ENCODE measurements at places on chromosomes 1 and 21. TPM values are rescaled to one million over a fixed set of nuclear protein-coding genes. Genes with fewer than 3 reads are reported as not detected.

GRCh38 chr1:21139601-21140000 is 37.1 kb downstream of the EIF4G3 start:
- DNase-seq = no peak

DNA sequence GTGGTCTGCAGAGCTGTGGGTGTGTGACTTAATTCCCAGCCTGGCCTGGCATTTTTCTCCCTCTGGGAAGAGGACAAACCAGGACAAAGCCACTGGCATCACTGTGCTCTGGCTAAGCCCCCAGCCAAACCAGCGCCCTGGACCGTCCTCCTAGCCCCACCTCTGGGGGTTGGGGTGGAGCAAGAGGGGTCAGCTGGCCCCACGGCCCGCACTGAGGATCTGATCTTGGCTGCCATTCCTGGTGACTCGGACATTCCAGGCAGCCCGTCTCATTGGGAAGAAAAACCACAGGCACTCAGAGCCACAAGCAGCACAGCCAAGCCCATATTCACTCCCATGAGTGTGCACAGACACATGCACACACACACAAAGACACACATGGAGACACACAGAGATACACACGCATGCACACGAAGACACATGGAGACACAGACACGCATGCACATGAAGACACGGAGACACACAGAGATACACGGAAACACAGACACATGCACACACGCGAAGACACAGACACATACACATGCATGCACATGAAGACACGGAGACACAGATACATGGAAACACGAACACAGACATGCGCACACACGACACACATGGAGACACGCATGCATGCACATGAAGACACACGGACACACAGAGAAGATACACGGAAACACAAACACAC is 2.3 kb upstream of the MXRA8 start:
- no peak for DNase-seq

DNA sequence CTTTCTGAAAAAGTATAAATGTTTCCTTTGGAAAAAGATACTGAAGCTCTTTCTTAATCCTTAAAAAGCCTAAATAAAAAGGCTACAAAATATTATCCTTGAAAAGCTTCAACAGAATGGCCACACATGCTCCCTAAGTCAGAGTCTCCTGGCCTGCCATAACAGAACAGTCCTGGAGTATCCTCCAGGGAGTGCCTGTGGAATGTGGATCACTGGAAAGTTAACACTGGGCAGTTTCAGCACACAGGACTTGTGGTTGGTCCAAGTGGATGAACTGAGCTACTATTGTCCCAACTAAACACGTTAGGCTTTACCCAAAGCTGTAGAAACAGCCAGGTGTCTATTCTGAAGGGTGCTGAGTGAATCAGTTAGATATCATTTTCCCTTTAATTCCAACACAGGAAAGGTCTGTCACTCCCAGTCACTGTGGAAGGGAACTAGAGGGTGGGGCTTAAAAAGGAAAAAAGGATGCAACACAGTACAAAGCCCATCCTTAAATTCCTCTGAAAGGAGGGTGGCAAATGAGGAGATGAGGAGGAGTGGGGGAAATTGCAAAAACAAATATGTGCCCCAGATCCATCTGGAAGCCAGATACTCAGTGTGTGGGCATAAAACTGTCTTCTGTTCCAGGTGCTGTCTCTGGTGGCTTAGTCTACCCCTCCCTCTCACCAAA is 196.3 kb upstream of the SPAG17 start:
- no peak for DNase-seq

DNA sequence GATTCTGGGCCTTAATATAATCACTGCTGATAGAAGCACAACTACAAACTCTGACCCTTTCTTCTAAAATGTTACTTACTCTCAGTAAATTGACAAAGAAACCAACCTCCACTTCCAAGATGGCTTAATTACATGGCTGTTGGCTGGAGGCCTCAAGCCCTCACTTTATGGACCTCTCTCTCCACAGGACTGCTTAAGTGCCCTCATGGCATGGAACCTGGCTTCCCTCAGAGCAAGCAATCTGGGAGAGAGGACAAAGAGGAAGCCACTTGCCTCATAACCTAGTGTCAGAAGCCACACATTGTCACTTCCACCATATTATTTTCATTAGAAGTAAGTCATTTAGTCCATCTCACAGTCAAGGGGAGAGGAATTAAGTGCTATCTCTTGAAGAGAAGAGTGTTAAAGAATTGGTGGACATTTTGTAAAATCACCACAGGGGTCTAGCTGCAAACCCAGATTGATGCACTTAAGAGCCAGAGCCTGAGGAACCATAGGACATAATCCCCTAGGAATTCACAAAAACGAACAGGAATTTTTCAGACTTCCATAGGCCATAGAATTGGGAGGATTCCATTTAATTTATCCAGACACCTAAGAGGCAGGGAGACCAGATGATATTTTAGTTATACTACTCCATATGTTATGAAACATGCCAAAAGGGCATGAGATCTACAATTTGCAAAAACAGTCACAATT is 97.5 kb upstream of the TNFSF4 start:
- DNase-seq = no peak

DNA sequence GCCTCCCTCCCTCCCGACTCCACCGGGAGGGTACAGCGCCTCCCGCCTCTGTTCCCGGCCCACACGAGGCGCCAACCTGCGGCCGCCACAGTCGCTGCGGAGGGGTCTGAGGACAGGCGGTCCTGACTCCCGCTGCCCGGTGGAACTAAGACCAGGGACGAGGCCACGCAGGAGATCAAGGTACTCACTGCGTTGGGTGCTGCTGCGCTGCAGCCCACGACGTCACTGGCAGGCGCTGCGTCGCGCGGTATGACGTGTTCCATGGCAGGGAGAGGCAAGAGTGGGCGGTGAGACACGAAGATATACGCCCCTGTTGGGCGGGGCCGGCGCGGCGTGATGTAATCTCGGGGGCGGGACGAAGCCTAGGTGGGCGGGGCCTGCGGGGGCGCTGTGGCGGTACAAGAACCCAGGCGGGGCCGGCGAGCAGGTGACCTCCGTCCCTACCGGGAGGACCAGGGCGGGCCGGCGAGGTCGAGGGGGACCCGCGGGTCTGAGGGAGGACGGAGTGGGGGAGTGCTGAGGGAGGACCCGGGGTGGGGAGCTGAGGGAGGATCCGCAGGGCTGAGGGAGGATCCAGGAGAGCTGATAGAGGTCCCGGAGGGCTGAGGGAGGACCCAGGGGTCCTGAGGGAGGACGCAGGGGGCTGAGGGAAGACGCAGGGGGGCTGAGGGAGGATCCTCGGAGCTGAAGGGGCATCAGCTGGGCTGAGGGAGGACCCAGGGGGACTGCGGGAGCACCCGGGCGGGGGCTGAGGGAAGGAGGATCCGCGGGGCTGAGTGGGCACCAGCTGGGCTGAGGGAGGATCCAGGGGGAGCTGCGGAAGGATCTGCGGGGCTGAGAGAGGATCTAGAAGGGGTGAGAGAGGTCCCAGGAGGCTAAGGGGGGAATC is at the start of gene MRPL55:
MRPL55 (minus strand) TSS at position 227 of the 889 bp plus-strand sequence. CDS start 1,039 bp downstream, outside the sequence.
- DNase-seq = peak; percentile 99

GRCh38 chr1:228810878-228811711 is 75.8 kb downstream of the RHOU start:
- no peak for DNase-seq

DNA sequence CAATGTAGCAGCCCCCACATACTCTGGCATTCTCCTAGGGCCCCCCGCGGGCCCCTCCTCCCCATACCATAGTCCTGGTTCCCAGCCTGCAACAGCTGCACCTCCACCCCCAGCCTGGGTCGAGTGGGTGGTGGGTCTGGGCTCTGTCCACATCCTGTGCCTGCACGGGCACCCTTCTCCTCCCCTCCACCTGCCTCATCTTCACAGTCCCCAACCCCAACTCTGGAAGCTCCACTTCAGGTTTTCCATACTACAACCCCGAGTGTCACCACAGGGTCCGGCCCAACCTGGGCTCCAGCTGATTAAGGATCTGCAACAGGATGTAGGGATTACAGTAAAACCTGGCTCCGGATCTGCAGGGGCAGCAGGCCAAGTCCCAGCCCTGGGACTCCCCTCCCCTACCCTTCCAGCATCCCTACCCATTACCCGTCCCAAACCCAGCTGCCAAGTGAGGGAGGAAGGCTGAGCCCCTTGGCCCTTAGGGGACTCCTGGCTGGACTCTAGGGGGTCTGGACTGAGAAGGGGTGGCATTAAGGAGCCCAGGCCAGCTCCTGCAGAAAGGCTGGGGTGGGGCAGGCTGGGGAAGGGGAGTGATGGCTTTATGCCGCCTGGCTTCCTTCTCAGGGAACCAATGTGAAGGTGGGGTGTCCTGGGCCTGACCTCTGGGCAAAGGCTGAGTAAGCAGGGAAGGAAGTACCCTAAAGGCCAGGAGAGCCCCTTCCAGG is 116.8 kb downstream of the CASZ1 start:
- DNase-seq = peak; percentile 50

GRCh38 chr1:182032251-182032650 is 29.3 kb downstream of the ZNF648 start:
- DNase-seq = no peak

- no peak for DNase-seq
Observed at GRCh38 chr1:39238476-39238875, 34.0 kb downstream of the MACF1 start.

- DNase-seq = no peak
Observed at GRCh38 chr1:204830747-204831146, 39.9 kb upstream of the NFASC start.

GRCh38 chr1:64539781-64540218 is 69.9 kb downstream of the CACHD1 start:
- peak; percentile 14 for DNase-seq

GRCh38 chr1:191634801-191635508 is 523.3 kb upstream of the RGS18 start:
- DNase-seq = no peak

GRCh38 chr1:220701974-220702373 is 11.8 kb downstream of the C1orf115 start:
- DNase-seq = peak; percentile 19

DNA sequence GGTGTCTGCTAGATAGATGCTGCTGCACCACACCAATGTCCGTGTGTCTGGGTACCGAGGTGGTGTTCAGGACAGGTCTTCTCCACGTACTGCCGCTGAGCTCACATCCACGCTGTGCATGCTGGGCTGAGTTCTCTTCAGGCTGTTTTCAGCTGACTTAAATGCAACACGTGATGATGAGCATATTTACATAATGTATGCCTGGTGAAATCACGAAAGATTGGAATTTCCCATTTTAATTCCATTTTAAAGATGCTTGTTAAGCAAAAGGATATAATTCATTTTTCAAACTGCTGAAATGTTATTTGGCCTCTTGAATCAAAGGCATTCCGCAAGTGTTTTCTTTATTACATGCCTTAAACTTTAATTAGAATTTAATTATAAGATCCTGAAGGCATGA is 107.9 kb downstream of the FGGY start:
- no peak for DNase-seq

DNA sequence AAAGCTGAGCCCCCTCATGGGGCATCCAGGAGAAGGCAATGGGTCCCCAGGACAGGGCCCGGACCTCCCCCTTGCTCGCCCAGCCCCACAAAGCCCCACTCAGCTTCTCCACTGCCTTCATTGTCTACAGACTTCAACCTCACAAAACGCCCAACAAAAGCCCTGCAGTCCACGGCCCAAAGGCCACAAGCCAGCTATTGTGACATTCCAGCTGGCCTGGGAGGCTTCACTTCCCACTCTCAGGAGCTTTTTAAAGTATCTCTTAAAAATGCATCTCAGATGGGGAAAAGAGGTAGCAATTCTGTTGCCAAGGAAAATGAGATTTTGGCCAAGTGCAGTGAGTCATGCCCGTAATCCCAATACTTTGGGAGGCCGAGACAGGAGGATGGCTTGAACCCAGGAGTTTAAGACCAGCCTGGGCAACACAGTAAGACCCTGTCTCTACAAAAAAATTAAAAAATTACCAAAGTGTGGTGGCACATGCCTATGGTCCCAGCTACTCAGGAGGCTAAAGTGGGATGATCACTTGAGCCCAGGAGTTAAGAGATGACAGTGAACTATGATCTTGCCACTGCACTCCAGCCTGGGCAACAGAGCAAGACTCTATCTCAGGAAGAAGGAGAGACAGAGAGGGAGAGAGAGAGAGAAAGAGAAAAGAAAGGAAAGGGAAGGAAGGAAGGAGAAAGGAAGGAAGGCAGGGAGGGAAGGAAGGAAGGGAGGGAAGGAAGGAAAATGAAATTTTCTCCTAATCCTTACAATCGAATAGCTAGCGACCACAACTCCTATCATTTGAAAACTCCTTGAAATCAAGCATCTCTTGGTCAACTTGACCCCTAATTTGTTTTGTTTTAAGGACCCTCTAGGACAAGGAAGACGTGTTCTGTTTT is 31.4 kb upstream of the TARDBP start:
- DNase-seq = no peak

DNA sequence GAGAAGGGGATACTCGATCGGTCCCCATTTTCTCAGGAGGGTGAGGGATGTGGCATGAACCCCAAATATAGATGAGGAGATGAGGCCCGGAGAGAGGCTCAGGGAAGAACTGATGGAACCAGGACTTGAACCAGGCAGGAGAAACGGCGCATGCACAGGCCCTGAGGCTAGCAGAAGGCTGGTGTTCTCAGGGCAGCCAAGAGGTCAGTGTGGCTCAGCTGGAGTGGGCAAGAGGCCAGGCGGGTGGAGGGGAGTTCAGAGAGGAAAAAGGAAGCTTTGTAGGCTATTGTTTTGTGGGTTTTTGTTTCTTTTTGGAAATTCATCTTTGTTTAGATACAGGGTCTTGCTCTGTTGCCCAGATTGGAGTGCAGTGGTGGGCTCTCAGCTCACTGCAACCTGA is 122.0 kb downstream of the LACTBL1 start:
- DNase-seq = no peak

- DNase-seq = no peak
Observed at GRCh38 chr21:46422636-46423241, 36.0 kb upstream of the DIP2A start.

DNA sequence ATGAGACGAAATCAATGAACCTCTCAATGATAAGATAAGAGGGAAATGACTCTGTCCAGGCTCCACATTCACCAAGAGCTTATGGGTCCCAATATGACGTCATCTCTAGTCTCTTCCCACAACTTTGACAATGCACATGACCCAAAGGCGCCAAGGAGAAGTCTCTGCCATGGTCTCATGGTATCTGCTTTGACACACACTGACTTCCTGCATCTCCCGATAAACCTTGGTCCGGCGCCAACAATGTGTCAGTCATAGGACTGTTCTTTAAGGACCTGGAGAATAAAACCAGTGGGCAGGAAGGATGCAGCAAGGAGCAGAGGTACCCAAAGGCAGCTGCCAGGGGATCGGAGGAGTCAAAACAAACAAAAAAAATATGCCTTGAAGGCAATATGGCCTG is 46.9 kb upstream of the TMEM51 start:
- DNase-seq = no peak

- no peak for DNase-seq
Observed at GRCh38 chr1:235430991-235431390, 63.8 kb downstream of the TBCE start.

Gene ATP5PB
- 176 TPM for total RNA-seq

Gene DIO1
- total RNA-seq = not detected

Gene RGS18
- total RNA-seq = 8.6 TPM

Gene GPR157
- total RNA-seq = 3.2 TPM

Gene USH2A
- under 0.01 TPM for total RNA-seq

Gene SYCP1
- total RNA-seq = not detected

Gene LEMD1
- total RNA-seq = not detected

Gene ID3
- total RNA-seq = 186 TPM

Gene FYB2
- not detected for total RNA-seq

Gene PGLYRP3
- not detected for total RNA-seq

Gene TCP10L
- 0.27 TPM for total RNA-seq

Gene AVPR1B
- 3.8 TPM for total RNA-seq

Gene SLC30A10
- total RNA-seq = not detected

Gene OVAAL
- not detected for total RNA-seq

Gene HSD3B2
- not detected for total RNA-seq

Gene FAM163A
- total RNA-seq = under 0.01 TPM

Gene CFAP57
- total RNA-seq = under 0.01 TPM

Gene PAQR6
- total RNA-seq = 2.2 TPM

Gene FAM167B
- under 0.01 TPM for total RNA-seq
